T-helper 2 cell treated with Interferon-gamma antibody and Interleukin-4, amounts not matched to agents 100 ng/mL and 5 ng/mL, for 36 hours (primary cell): ENCODE measurements at places on chromosomes 7 and 10. TPM values are rescaled to one million over a fixed set of nuclear protein-coding genes. Genes with fewer than 3 reads are reported as not detected.

Gene INMT
- 0.77 and 0.89 TPM in 2 replicates for total RNA-seq

Gene FBXO24
- 1.0 and 1.2 TPM in 2 replicates for total RNA-seq

Gene HYAL4
- not detected in 2 replicates for total RNA-seq

Gene PDK4
- total RNA-seq: not detected in 2 replicates

Gene ZMIZ2
- 84.1 and 87.8 TPM in 2 replicates for total RNA-seq

Gene CEP55
- total RNA-seq: 72.5 and 73.1 TPM in 2 replicates

Gene AHCYL2
- 12.5 and 14.0 TPM in 2 replicates for total RNA-seq

Gene BEND7
- not detected in 2 replicates for total RNA-seq

Gene PALD1
- total RNA-seq: 1.1 and 1.2 TPM in 2 replicates

Gene SLC13A1
- 0.05 TPM in 1 of 2 replicates, not detected in the other for total RNA-seq

Gene GNG11
- total RNA-seq: not detected in 2 replicates

Gene PTPN20
- 1.9 and 2.8 TPM in 2 replicates for total RNA-seq

Gene HPSE2
- total RNA-seq: not detected in 2 replicates

Gene RPEL1
- total RNA-seq: not detected in 2 replicates

Gene BMPR1A
- total RNA-seq: 9.6 and 10.0 TPM in 2 replicates

Gene CLRN3
- total RNA-seq: not detected in 2 replicates

Gene ACSM6
- not detected in 2 replicates for total RNA-seq
